SHP77 treated with DMSO at 0.1 percent for 48 hours (cell line): ENCODE measurements at places on chromosomes 4 and X.

GRCh38 chr4:184014301-184014700 lies 109.2 kb downstream of the STOX2 start:
- no peak for DNase-seq

- no peak for DNase-seq
Measured at GRCh38 chr4:138494931-138495330, 252.8 kb upstream of the SLC7A11 start.

GRCh38 chr4:10091531-10092181 lies 24.9 kb downstream of the WDR1 start:
- DNase-seq, result no peak

- DNase-seq, result no peak
Measured at GRCh38 chrX:148913971-148914370, 413.6 kb downstream of the AFF2 start.

DNA sequence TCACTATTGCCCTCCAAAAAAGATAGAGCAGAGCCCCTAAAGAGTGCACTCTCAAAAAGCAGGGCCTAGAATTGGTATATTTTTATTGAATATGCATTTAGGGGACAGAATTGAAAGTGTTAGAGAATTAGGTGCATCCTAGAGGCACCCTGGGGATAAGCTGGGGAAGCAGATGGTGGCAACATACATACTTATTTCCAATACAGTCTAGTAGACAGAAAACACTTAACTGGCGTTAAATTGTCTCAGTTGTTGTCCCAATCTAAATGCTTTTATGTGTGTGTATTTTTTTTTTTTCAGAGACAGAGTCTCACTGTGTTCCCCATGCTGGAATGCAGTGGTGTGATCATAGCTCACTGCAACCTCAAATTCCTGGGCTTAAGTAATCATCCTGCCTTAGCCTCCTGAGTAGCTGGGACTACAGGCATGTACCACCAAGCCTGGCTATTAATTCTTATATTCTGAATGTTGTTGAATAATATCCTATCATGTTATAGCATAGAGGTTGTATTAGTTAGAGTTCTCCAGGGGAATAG lies 481.8 kb downstream of the GRXCR1 start:
- no peak for DNase-seq

DNA sequence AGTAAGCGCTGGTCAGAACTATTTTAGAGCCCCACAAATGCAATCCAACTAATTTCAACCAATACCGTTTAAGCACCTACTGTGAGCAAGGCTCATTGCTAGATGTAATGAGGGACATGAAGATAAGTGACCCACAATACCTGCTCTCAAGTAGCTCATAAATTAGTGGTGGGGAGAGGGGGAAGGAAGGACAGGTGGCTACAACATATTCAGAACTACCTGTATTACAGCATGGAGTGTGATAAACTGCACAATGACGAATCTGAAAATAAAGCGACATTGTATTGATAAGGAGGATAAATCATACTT lies 311.6 kb upstream of the DIAPH2 start:
- no peak for DNase-seq

GRCh38 chr4:3302786-3303564 lies 10.2 kb downstream of the RGS12 start:
- DNase-seq, result no peak

DNA sequence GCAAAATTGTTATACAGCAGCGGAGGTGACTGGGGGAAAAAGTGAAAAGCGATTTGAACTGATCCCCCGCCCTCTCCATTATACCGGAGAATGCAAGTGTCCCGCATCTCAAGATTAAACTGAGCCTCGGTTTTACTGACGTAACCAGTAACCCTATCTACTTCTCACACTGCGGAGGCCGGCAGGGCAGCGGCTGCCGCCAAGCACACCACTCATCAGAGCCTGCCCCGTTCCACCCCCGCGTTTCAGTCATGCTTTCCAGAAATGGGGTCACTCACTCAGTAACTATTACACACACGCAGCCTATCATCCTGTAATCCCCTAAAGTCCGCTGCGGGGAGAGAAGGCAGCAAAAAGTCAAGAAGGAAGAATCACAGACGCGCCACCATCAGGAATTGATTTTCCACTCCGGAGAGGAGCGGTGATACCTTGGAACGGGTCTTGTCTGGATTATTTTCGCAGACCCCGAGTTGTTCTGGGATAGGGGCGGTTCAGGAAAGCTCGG lies 1.4 kb downstream of the RPS6KA3 start:
- no peak for DNase-seq

DNA sequence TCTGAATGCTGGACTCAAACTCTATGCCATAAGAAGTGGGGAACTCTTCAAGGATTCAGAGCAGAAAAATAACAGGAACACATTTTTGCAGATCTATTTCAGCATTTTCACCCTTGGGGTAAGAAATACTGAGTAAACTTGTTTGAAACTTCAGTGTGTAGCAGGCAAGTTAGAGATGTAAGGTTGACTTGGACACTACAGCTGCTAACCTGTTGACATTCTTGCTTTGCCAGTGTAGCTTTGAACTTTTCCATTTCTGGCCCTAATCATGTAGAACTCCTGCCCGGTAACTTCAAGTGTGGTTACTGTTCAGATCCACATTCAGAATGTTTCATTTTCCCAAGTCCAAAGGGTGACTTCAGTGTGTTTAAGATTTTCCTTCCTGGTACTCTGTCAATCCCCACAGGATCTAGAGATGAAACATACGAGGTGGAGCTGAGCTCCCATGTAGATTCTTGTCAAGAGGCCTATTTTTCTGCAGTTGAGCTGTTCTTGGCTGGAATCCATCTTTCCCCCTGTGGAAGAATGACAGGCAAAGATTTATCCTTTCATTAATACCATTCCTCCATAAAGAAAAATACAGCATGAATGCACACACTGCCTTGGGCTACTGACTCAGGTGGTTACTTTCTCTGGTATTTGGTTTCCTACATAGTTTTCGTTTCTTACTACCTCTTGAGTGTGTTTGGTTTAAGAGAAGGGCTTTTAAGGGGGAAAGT lies 34.1 kb downstream of the FHDC1 start:
- no peak for DNase-seq

- no peak for DNase-seq
Measured at GRCh38 chr4:159010563-159011260, 92.2 kb upstream of the RAPGEF2 start.

DNA sequence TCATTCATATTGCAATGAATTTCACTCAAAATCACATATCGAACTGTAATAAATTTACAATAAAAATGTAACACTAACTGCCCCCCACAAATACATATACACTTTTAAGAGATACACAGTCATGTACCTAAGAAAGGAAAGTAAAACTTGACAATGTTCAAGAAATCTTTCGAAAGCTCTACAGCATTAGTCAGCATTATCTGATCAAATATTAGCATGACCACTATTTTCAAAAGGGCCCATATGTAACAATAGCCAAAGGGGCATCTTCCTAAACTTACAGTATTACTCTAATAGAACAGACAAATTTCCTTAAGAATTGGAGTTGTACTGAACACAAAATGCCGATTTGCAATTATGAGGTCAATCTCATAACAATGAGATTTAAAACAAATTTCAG lies 51.8 kb downstream of the STX18 start:
- DNase-seq, result no peak

- no peak for DNase-seq
Measured at GRCh38 chr4:88017516-88018297, 10.3 kb downstream of the PKD2 start.

DNA sequence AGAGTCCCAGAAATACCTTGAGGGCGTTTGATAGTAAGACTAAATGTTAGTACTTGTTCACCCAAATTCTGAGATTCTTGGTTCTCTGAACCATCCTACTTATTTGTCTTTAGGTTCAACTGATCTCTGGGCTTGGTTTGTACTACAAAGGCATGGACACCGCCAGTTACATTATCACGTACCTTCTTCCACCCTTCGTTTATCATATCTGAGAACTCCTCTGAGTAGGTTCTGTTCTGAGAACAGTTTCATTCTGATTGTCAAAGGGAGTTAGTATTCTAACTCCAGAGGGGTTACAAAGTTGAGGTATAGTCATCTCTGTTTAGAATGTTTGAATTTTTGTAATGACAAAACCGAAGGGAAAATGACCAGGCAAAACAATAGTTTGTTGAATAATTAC lies 19.3 kb downstream of the ZFX start:
- no peak for DNase-seq

DNA sequence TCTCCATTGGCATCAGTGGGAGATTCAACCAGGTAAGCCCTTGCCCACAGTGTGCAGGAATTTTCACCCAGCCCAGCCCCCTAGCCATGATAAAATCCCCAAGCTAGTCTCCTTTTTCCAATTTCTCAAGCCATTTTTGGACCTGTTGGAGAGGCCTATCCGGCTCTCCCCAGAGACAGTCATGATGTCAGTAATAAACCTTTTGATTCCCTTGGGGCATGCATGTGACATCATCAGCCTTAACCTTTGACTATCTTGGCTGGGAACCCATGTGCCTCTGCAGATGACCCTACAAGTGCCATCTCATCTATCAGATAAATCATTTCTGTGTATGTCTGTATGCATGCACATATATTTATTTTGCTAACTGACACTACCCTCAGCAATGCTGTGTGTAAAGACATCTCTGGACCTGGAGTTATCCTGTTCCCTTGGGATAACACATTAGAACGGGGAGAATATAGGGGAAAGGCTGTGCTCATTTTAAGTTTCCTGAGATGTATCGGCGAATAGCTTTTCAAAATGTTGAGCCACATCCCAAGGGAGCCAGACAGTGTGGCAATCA lies 51.0 kb downstream of the CYTL1 start:
- DNase-seq, result no peak

GRCh38 chr4:56990109-56990905 lies 11.6 kb downstream of the POLR2B start:
- DNase-seq, result no peak

- peak; percentile 6 for DNase-seq
Measured at GRCh38 chr4:80336582-80336981, 1.1 kb downstream of the CFAP299 start.

DNA sequence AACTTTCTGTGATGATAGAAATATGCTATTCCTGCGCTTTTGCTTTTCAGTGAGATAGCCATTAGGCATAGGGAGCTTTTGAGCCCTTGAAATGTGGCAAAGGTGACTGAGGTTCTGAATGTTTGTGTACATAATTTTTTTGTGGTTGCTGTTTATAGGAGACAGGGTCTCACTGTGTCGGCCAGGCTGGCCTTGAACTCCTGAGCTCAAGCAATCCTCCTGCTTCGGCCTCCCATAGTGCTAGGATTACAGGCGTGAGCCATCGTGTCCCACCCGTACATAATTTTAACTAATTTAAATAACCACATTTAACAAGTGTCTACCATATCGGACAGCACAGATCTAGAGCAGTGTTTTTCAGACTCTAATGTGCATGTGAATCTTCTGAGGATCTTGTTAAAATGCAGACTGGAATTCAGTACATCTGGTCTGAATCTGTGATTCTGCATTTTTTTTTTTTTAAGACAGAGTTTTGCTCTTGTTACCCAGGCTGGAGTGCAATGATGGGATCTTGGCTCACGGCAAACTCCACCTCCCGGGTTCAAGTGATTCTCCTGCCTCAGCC lies 45.3 kb downstream of the CASP6 start:
- no peak for DNase-seq

GRCh38 chr4:5722328-5722727 lies 11.3 kb downstream of the EVC start:
- DNase-seq, result no peak

- DNase-seq, result no peak
Measured at GRCh38 chr4:97531351-97531750, 611.9 kb downstream of the STPG2 start.

DNA sequence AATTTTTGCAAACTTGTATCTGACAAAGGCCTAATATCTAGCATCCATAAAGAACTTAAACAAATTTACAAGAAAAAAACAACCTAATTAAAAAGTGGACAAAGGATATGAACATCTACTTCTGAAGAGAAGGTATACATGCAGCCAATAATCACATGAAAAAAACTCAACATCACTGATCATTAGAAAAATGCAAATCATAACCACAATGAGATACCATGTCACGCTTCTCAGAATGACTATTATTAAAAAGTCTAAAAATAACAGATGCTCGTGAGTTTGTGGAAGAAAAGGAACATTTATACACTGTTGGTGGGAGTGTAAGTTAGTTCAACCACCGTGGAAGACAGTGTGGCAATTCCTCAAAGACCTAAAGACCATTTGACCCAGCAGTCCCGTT lies 24.0 kb downstream of the CEP44 start:
- DNase-seq, result no peak

DNA sequence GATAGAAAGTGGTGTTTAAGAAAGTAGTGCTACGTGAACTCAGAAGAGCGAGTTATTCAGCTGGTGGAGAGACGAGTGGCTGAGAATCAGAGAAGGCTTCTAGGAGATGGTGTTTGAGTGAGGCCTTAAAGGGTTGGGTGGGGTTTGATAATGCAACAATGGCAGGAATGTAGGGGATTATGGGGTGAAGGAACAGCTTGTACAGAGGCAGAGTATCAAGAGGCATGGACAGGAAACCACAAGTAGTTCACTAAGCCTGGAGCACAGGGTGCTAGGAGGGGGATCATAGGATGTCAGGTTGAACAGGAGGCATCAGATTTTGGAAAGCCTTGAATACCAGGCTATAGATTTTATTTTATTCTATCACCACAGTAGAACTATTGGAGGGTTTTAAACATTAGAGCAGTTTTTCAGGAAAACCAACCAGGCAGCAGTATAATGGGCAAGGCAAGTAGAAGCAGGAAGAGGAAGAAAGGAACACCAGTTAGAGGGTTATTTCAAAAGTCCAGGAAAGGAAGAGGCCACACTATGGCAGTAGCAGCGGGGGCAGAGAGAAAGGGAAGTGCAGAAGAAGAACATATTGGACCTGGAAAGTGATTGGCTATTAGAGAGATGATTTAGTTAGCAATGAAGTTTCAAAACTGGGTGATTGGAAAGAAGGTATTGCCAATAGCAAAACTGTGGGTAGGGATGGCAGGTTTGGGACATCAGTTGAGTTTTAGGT lies 99.2 kb downstream of the DOCK11 start:
- no peak for DNase-seq

- DNase-seq, result no peak
Measured at GRCh38 chr4:26368685-26369084, 47.9 kb downstream of the RBPJ start.

GRCh38 chr4:170697845-170698244 lies 608.1 kb upstream of the AADAT start:
- no peak for DNase-seq

DNA sequence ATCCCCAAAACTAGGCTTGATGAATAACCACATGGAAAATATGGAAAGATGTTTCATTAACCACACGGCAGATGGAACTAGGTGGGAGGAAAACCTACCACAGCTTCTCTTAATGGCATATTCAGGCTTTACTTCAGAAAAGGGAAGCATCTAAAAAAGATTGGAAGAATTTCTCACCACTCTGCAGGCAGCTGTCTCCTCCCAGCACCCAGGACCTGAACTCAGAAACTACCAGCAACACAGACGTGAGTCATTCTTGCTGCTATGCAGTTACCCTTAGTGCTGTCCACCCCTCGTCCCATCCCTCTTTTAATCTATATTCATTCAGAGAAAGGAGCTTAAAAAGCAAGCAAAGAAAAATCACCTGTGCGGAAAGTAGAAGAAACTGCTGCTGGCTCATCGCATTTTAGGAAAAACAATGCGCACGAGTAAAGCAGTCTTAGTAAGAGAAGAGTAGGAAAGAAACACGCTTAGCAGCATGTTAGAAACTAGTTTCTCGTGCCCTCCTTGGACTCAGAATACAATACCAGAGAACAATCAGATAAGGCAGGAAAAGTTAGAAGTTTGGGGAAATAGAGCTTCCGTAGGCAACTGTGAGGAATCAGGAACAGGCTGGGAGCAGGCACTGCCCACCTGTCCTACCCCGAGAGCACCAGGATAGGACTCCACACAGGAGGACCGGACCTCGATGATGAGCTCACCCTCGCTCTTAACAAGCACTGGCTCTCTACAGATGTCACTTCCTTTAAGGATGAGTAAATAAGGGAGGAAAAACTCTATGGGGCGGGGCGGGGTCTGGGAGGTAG lies 48.1 kb upstream of the ENPP6 start:
- DNase-seq, result peak; percentile 77

- DNase-seq, result no peak
Measured at GRCh38 chr4:57055886-57056285, 54.3 kb downstream of the IGFBP7 start.
